ENCODE measurements at places on chromosomes 1 and 21.

GRCh38 chr1:173688300-173688699, 18.6 kb upstream of the ANKRD45 start:
- DNase-seq: no peak

DNA sequence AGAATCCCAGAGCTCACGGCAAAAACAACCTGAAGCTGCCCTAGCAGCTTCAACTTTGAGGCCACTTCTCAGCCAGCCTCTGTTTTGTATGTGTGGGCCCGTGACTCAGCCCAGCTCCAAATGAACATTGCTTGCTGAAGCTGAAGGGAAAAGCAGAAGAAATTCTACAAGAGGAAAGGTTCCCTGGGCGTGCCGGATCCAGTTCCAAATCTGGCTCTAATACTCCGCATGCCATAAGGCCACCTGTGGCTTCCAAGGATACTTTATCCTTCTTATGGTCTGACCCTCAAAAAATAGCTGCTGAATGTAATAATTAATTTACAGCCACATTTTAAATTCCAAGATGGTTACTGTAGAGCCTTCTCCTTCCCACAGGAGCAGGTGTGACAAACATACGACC, 24.3 kb downstream of the TSPAN2 start:
- DNase-seq: no peak

DNA sequence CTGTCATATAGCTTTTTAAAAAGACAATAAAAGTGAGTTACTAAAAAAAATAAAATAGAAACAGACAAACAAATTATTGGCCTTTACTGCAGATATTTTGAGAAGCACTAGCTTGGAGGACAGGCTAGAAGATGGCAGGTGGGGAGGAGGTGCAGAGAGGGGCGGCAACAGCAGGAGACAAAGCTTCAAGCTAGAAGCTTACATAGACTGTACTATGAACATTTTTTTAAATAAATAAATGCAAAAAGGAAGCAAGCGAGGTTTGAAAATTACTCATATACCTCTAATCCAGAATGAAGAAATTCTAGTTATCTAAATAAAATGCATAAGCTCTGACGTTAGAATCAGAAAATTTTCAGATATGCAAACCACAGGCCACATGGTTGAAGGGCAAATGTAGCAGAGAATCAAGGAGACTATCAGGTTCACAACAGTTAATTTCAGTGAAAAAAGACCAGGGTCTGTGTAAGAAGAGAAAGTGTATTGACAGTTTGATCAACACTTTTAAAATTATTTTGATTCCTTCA, 54.9 kb downstream of the NRIP1 start:
- DNase-seq: no peak

- no peak for DNase-seq
These were observed 24.4 kb downstream of the PLXNA2 start for GRCh38 chr1:208219659-208220282.

DNA sequence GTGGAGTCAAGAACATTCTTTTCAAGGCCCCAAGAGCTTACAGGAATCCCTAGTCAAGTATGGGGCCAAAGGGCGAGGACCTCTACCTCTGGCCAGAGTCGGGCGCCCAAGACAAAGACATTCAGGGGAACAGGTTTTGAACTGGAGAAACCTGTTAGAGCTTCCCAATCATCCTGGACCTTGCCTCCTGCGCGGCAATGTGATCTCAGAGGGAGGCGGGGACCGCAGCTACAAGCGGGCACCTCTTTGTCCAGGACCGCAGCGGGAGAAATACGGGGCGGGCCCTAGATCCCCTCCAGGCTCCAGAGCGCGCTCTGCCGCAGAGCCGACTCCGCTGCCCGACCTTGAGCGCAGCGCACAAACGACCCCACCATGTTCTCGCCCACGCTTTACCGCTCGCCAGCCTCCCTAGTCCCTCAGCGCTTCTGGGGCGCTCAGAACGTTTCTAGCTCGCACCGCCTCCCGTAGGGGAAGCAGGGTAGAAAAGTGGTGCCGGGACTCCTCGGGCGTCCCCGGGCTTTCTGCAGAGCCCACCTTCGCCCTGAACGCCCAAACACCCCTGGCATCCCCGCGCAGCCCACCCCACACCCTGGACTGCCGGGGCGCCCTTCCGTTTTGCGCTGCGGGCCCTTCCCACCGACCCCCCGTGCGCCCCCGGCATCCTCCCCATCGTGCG, 28.1 kb downstream of the RABIF start:
- DNase-seq: no peak

DNA sequence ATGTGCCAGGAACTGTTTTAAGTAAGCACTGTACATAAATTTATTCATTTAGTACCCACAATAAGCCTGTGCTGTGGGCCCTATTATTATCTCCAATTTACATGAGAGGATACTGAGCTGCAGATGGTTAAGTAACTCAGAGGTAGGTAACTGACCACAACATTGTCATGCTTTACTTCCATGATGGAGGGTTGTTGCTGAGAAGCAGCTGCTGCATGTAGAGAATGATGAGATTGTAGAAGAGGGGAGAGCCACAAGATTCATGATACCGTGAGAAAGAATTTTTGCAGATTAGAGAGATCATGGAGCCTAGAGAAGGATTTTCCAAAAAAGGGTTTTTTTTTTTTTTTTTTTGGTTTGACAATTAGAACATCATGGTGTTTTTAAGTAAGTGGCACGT, 313.1 kb downstream of the PTBP2 start:
- no peak for DNase-seq

- no peak for DNase-seq
These were observed 54.4 kb upstream of the SCAF4 start for GRCh38 chr21:31786164-31786920.

- no peak for DNase-seq
These were observed 2.4 kb downstream of the VPS13D start for GRCh38 chr1:12232221-12232620.

DNA sequence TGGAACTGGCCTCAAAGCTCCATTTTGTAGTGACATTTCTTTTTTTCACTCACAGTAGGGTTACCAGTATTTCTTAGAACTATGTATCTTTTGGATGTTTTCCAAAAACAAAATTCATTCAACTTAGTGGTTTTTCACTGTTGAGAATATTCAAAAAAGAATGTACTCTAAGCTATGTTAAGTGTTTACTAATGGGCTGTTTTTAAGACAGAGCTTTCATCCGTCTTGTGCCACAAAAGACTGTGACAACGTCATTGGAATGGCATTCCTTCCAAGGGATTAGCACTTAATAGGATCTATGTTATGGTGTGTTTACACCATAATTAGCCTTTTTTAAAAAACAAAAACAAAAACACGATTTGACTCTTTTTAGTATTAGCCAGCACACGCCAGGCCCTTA, 66.8 kb downstream of the TTC3 start:
- DNase-seq: no peak

- DNase-seq: no peak
These were observed 244.6 kb upstream of the DMRTA2 start for GRCh38 chr1:50667710-50668356.

GRCh38 chr1:1332774-1333480, 1.8 kb downstream of the TAS1R3 start:
- DNase-seq: no peak

- no peak for DNase-seq
These were observed 49.5 kb downstream of the SCMH1 start for GRCh38 chr1:41192456-41193178.

DNA sequence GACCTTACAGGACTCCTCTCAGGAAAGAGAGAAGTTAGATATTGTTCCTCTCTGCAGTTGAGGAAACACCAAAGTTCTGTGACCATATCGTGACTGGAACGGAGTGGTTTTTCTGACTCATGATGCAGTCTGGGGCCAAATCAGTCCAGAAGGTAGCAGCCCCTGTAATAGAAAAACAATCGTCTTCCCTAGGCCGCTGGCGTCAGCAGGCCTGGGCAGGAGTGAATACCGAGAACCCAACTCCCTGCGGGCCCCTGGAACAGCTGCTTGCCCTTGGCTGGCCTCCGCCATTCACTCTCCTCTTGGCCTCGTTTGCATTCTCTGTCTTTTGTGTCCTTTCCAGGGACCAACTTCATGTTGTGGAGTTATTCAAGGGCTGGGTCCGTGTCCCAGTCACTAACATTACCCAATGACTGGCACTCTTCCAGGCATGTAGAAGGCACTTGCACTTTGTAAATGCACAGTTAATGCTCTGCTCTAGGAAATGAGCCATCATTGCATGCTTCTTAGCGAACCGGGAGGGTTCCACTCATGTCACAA, 10.9 kb upstream of the CD101 start:
- DNase-seq: no peak

GRCh38 chr1:222749927-222750326, 12.9 kb downstream of the FAM177B start:
- no peak for DNase-seq

DNA sequence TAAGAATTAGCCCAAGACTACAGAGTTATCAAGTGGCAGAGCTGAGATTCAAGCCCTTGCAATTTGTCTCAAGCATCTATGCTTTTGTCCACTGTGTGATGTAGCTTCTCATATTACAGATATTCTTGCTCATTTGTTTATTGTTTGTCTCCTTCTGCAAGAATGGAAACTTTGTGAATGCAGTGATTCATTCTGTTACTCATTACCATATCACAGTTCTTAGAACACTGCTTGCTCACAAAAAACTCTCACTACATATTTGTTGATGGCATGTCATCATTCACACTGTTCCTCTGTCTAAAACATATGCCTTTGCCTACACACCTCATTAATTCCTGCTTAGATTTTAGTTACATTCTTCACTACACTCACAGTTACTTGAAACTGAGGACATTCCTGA, 1198.9 kb downstream of the PLA2G4A start:
- no peak for DNase-seq

GRCh38 chr21:34333121-34333739, 30.6 kb upstream of the KCNE2 start:
- DNase-seq: no peak

GRCh38 chr1:36251794-36252481, 27.7 kb downstream of the THRAP3 start:
- DNase-seq: no peak

DNA sequence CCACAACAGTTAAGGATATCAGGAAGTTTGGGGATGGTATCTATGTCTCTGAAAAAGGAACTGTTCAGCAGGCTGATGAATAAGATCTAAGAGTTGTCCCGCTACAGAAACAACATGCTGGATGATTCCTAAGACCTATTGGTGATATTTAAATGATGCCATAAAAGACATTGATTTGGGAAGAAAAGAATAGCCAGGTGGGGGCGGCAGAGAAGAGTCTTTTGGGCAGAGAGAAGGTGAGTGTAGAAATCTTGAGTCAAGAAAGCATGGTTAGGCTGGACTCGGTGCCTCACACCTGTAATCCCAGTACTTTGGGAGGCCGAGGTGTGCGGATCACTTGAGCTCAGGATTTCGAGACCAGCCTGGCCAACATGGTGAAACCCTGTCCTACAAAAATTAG, 11.8 kb upstream of the TMEM201 start:
- no peak for DNase-seq

DNA sequence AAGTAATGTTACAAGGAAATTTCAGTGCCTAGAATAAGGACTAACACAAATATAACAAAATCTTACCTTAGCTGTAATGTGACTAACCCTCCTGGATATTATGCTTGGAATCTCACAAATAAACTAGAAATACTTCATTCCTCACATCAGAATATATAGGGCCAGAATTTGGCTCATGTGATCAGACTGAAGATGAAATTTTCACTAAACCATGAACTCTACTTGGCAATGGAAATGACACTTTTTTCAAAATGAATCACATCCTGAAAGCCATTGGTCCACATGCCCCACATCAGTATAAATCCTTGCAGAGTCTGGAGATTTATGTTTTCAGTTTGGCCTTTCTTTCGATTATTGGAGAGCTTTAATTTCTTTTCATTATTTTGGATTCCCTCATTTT, 227.8 kb downstream of the NRIP1 start:
- DNase-seq: no peak

- DNase-seq: no peak
These were observed 190.9 kb downstream of the GIPC2 start for GRCh38 chr1:78236716-78237115.

GRCh38 chr21:32705139-32705538, 22.7 kb downstream of the SYNJ1 start:
- DNase-seq: no peak

GRCh38 chr1:158249646-158250045, 4.6 kb upstream of the CD1A start:
- no peak for DNase-seq

DNA sequence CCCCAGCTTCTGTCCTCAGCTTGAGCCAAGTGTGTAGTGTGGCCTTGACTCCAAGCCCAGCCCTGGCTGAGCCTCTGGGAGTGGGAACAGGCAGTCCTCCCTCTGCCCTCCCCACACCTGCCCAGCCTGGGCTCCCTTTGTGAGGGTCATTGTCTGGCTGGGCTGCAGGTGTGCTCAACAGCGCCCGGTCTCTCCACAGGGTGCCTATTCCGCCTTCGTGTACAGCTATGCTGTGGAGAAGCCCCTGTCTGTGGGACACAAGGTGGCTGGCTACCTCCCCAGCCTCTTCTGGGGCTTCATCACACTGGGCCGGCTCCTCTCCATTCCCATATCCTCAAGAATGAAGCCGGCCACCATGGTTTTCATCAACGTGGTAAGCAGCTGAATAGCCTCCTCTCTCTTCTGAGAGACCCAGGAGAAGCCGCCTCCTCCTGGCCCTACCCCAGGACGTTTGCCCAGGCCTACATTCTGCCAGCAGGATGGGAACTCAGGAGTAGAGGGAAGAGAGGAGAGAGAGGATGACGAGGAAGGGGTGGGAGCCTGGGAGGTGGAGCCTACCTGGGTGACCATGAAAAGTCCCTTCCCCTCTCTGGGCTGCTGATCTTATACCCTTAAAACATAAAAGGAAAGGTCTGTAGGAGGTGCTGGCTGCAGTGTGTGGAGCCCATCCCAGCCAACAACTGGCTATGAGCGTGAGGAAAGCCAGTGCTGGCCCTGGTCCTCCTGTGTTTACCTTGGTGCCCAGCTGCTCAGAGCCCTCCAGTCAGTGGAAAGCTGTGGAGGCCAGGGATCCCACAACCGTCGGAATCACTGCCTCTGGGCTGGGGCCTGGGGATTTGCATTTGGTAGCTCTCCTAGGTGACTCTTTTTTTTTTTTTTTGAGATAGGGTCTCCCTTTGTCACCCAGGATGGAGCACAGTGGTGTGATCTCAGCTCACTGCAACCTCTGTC, 45.7 kb downstream of the ELK4 start:
- no peak for DNase-seq

DNA sequence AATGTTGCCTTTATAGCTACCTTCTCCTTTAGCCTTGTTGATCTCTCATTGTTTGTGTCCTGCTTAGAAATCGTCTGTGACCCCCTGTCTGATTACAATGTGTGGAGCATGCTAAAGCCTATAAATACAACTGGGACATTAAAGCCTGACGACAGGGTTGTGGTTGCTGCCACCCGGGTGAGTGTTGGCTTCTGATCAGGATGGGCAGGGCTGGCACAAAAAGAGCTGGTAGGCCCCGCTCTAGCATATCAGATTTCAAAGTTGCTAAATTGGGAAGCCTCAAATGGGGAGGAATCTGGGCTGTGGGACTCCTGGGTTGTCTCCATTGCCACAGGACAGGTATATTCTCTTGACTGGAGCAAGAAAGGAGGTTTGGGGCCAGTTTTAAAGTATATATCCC, 8.4 kb downstream of the NCSTN start:
- DNase-seq: no peak

GRCh38 chr21:38379147-38379546, 119.1 kb downstream of the ERG start:
- no peak for DNase-seq

GRCh38 chr1:29362116-29362515, 125.8 kb downstream of the PTPRU start:
- DNase-seq: no peak

Measured in effector CD4-positive, alpha-beta T cell (primary cell).